ENCODE measurements at places on chromosomes 13 and 19. TPM values are rescaled to one million over a fixed set of nuclear protein-coding genes. Genes with fewer than 3 reads are reported as not detected.

Gene KCNC3
- total RNA-seq = 10.4 TPM

Gene GPR4
- total RNA-seq = 5.6 TPM

Gene ADM5
- total RNA-seq = 3.9 TPM

Gene FXYD5
- 162 TPM for total RNA-seq

Gene SMIM44
- not detected for total RNA-seq

Gene SCEL
- not detected for total RNA-seq

Gene GRIK5
- total RNA-seq = 2.1 TPM

Gene PSG2
- total RNA-seq = not detected
